ENCODE measurements at places on chromosomes 13 and 19.

DNA sequence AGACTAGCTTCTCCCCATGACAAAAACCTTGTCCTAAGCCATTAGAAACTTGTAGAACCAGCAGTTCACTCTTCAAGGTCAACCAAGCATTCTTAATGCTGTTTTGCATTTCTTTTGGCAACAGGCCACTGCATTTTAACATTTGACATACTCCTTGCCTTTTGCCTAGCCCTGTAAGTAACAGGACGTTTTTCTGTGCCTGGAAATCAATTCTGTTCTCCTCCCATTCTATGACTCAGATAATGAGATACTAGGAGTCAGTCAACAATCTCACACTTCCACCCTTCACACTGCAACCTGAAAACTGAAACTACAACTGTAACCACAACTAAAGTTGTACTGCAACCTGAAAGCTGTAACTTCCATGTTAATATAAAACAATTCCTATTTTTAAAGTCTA is 268.7 kb downstream of the MZT1 start:
- DNase-seq: no peak

DNA sequence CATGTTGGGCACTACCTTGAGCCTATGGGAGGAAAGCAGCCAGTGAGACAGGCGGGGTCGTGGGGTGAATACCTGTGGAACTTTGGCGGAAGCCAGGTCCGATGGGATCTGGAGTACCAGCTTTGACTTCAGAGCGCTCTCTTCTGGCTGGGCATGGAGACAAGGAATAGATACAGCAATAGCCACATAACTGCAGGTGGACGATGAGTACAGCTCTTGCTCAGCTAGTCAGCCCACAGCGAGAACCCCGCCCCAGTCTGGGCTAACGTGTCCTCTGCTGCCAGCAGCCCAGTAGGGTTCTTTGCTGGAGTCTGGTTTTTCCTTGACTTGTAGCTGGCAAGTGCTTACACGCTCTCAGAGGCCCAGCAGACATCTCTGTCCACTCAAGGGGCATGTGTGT is 83.4 kb downstream of the SIPA1L3 start:
- no peak for DNase-seq

DNA sequence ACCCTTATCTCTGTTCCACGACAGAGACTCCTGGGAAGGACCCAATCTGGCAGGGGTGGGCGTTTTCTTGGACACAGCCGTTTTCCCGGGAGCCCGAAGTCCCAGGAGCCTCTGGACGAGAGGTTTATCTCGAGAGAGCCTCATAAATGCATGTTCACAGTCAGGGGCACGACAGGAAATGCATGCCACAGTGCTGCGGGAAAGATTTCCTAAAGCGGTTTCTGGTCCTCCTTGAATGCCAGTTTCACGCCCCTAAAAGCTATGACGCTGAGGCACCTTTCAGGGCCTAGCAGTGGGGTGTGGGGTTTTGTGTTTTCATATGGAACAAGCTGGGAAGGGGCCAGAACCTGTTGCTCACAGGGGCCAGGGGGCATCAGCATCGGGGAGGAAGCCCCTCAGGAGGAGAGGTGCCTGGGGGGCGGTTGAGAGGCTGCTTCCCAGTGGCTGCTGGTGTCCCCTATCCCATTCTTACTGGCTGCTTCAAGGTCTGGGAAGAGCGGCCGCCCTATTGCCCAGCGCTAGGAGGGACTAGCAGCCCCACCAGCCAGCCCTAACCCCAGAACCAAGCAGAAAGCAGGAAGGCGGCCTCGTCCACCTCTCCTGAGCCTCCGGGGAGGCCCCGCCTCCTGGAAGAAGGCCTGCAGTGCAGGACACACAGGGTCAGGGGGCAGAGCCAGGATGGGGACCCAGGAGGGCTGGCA is 157.0 kb downstream of the KDM4B start:
- no peak for DNase-seq

GRCh38 chr19:3186891-3187661 is 1.3 kb downstream of the NCLN start:
- no peak for DNase-seq

DNA sequence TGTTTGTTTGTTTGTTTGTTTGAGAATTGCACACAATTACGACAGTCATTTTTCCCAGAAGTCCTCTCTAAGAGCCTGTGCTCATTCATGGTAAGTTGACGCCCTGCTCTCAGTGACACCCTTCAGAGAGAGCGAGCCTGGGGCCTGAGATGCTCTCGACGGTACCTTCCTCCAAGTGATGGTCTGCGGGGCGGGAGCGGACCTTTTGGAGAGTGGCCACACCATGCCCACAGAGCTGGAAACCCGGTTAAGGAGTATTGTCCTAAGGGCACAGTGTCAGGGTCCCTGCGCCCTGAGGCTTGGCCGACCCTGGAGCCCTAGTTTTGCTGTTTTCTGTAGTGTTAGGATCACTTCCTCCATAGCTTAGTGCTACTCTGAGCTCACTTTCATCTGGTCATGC is 3.6 kb downstream of the POP4 start:
- DNase-seq: no peak

DNA sequence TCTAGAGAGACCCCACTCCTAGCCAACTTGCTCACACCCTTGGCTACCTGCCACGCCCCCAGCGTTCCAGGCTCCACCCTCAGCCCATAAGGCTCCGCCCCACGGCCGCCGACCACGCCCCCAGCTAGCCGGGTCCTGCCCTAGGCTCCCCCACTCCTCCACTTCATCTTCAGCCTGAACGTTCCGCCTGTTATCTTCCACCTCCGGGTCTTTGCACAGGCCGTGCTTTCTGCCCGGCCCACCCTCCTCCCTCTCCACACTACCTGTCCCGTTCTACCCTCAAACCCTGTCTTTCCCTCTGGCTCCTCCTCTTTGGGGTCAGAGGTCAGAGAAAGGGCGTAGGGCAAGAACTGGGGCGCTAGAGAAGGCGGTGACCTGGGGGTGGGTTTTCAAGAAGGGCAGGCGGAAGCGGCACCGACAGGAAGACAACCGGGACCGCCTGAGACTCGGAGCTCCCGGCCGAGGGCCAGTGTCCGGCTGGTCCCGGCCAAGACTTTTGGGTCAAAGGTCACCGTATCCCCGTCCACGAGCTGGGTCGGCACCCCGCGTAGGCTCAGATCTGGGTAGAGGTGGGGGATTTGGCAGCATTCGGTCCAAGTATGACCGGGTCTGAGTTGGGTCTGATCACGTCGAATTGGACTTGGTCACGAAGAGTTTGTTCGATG is 2.2 kb downstream of the PDE4C start:
- DNase-seq: no peak

- peak; percentile 12 for DNase-seq
These were observed 19.6 kb downstream of the TMEM150B start for GRCh38 chr19:55305491-55305890.

DNA sequence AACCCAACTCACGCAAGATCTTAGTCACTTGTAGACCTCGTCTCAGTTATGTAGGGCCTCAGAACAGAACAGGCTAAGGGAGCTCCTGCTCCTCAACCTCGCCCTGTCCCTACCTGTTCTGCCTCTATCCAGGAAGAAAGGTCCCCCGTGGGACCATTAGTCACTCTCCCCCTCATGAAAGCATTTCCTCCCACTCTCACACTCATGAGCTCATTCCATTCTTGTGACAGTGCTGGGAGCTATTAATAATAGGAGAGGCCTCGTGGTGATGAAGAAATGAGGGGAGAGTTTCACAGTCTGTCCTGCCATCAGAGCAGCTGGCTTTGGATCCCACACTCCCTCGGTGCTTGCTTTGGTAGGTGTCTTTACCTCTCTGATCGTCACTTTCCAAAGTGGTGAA is 10.2 kb downstream of the PPP2R1A start:
- no peak for DNase-seq

GRCh38 chr13:66774046-66774445 is 456.1 kb downstream of the PCDH9 start:
- no peak for DNase-seq

- no peak for DNase-seq
These were observed 90.1 kb downstream of the ANKRD10 start for GRCh38 chr13:110824702-110825300.

DNA sequence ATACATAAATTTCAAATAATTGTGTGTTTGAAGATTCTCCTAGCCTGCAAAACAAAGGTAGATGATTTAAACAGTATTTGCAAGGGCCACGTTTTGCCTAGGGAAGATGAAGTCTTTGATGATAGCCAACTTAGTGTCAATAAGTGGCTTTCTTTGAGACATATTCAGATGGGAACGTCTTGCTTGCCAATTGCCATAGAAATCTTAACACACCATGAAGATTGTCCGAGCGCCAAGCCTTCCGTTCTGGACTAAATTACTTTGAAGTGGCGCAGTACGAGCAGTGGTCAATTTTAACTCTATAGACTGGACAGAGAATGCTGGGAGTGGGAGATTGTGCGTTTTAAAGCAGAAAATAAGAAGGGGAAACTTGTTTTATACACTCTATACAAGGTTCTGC is 9.9 kb downstream of the ZIC5 start:
- DNase-seq: no peak

GRCh38 chr13:34657716-34658115 is 284.4 kb upstream of the NBEA start:
- DNase-seq: no peak

DNA sequence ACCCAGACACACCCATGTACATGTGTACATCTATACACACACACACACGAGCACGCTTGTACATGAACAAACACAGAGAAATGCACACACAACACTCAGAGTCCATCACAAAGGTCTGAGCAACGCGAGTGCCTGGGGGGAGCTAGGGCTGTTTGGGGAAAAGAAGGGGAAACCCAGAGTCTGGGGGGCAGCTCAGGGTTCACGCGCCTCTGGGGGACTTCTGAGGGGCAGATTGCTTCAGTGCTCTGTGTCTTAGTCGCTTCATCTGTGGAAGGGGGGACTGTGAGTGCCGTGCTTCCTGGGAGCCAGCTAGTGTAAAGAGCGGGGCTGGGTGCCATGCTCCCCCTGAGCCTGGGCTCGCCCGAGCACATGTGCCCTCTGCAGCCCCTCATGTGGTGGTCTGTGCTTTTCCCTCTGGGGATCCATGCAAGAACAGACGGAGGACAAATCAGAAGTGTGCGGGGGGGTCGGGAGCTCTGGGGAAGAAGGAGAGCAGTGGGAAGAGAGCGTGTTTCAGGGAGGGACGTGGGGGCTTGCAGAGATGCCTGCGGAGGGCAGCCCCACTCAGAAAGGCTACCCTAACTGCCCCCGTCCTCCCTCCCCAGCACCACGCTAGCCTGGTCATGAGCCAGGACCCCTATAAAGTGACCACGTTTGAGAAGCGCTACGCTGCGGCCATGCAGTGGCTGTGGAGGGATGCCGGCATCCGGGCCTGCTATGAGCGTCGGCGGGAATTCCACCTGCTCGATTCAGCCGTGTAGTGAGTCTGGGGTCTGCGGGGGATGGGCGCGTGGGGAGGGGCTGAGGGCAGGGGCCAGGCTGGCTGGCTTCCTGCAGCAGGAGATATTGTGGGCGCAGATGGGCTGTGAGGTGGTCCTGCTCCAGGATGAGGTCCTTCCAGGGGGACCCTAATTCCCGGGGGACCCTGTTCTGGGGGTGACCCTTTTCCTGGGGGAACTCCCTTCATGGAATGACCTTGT is 14.0 kb downstream of the GNA15 start:
- DNase-seq: no peak

- DNase-seq: no peak
These were observed 6.3 kb downstream of the PMIS2 start for GRCh38 chr19:35592226-35592625.

DNA sequence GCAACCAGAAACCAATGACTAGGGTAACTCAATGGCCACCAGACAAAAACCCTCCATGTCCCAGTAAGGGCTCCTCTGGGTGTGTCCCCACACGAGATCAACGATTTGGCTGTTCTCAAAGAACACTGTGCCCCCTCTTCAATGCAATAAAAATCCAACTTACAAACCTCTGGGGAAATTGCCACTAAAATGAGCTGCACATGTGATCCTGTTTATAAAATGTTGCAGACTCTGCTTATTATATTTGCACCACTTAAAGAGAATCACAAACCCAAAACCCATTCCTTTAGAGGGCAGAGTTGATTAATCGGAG is 80.5 kb downstream of the STK24 start:
- no peak for DNase-seq

DNA sequence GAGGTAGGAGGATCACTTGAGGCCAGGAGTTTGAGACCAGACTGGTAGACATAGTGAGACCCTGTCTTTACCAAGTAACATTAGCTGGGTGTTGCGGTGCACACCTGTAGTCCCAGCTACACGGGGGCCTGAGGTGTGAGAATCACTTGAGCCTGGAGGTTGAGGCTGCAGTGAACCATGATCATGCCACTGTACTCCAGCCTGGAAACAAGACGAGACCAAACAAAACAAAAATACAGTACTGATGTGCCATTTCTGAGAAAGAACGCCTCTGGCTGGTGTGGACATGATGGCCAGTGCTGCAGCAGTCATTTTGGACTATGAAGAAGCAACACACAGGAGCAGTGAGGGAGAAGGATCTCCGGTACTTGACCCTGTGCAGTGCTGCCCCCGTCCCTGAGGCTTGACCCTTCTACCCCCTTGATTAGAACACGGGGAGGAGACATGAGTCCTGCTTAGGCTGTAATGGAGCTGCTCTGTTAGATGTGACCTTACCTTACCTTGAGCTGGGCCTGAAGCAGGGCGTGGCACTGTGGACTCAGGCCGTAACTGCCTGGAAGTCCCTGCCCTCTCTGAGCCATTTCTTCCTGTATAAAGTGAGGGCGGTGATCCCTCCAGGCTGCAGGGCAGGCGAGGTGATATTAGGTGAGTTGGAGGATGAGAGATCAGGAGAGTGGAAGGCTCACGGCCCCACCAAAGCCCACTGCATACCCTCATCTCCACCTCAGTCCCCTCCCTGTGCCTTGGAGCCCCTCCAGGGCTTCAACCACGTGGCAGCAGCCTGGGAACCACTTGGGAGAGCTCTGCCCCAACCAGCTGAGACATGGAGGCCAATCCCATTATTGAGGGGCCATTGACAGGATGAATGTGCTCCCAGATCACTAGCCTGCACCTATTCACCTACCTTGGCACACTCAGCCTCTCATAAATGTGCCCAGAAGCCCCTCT is 5.9 kb downstream of the RPL18A start:
- DNase-seq: no peak

GRCh38 chr19:590750-591098 is 1.0 kb downstream of the HCN2 start:
- DNase-seq: no peak

DNA sequence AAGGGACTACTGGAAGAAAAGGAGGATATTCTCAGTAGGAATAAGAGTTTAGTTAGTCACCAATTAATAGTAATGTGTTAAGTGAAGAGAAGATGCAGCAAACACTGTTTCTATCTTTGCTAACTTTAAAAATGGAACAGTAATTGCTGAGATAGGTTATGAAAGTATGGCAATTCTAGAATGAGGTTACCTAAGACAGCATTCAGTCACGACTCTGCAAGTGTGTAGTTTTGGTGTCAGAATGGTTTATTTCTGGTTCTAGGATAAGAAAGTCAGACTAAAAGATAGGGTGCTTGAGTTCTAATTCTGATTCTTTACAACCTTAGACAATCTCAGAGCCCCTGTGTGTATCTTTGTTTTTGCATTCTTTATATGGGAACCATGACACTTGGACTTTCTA is 138.1 kb downstream of the POU4F1 start:
- no peak for DNase-seq
